Activated T-cell treated with anti-CD3 and anti-CD28 coated beads, Interleukin-2, amount 50 U/mL, for 72 hours (primary cell): ENCODE measurements at places on chromosomes 12 and 14. TPM values are rescaled to one million over a fixed set of nuclear protein-coding genes. Genes with fewer than 3 reads are reported as not detected.

CRIP1 gene
- 174 TPM for total RNA-seq

HHIPL1 gene
- 0.58 TPM for total RNA-seq

NINJ2 gene
- total RNA-seq, result 8.1 TPM

LYZ gene
- total RNA-seq, result 0.37 TPM

SRRM4 gene
- total RNA-seq, result not detected

KRT83 gene
- not detected for total RNA-seq

IRAK3 gene
- total RNA-seq, result 1.3 TPM

ZNF268 gene
- total RNA-seq, result 16.7 TPM

RSRC2 gene
- 98.0 TPM for total RNA-seq

CMKLR1 gene
- total RNA-seq, result not detected

ST8SIA1 gene
- 2.9 TPM for total RNA-seq

TNS2 gene
- total RNA-seq, result 1.5 TPM

IQSEC3 gene
- 0.10 TPM for total RNA-seq

DNA sequence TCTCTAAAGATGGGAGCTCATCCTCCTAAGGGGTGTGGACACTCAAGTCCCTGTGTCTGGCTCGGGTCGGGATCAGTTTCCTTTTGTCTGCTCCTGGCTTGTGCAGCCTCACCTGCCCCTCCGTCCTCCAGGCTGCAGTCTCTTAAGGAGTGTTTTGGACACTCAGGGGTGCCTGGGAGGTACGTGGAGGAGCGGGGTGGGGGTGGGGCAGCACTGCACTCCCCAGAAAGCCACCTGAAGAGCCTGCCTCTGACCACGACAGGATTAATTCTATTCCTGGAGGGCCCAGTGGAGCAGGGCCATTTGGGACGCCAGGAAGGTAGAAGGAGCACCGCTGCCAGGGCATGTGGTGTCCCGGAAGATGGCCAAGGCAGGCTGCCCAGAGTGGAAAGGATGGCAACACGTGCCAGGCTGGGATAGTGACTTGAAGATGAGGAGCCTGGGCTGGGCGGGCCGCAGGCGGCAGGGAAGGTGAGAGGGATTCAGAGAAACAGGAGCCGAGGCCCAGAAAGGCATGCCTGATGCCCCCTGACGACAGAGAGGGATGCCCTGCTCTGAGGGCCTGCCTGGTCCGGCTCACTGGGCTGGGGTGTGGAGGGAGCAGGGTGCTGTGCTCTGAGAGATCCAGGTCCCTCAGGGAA, 14.8 kb upstream of the LRTM2 start:
- DNase-seq, result no peak

- no peak for DNase-seq
Observed at GRCh38 chr14:59254911-59255545, 66.6 kb downstream of the DAAM1 start.

GRCh38 chr12:117045160-117046010, 53.8 kb downstream of the TESC start:
- DNase-seq, result no peak

GRCh38 chr14:23145794-23146350, 26.8 kb upstream of the CEBPE start:
- no peak for DNase-seq

- no peak for DNase-seq
Observed at GRCh38 chr14:81673930-81674329, 140.3 kb upstream of the SEL1L start.

- no peak for DNase-seq
Observed at GRCh38 chr12:77777274-77777673, 53.4 kb upstream of the NAV3 start.

DNA sequence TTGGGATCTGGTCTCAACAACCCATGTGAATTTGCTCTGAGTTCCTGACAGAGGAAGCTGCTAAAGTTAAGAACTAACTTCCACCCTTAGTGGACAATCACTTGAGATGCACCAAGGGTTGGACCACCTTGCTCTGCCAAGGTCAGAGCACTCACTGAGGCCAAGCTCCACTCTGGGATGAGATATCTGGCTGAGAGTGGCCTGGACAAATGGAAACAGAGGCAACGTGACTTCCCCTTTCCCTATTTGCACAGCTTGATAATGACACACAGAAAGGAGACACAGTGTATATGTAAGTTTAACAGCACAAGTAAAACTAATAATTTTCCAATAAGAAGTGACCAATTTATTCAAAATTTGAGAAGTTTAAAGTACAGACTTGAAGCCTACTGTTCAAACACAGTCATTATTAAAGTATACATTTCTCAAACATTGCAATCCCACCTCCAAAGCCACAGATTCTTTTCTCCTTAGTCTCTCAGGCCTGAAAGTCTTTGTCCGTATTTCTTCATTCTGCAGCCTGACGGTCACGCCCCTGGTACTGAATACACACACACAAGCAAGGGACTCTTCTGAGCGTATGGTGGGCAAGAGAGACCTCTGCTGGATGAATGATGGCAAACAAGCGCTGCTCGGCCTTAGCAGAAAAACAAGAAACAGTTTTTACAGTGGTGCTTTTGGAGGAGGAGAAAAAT, 28.6 kb downstream of the TMEM30B start:
- DNase-seq, result peak; percentile 68

DNA sequence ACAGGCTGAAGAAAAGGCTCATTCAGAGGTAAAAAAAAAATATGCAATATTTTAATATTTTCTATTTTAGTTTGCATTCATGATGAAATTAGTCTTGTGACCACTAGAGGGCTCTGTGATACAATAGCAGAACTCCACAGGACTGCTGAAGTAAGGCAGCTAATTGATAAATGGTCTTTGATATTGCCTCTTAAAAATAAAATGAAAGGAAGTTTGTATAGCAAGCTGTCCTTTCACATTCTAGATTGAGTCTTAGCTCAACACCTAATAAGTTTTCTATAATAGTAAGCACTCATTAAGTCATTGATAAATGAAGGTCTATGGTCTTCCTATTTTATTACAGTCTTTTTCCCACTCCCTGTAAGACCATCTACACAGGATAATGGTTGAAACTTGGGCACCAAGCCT, 315.7 kb downstream of the NAV3 start:
- no peak for DNase-seq

GRCh38 chr12:94930772-94931171, 72.7 kb downstream of the NDUFA12 start:
- no peak for DNase-seq

DNA sequence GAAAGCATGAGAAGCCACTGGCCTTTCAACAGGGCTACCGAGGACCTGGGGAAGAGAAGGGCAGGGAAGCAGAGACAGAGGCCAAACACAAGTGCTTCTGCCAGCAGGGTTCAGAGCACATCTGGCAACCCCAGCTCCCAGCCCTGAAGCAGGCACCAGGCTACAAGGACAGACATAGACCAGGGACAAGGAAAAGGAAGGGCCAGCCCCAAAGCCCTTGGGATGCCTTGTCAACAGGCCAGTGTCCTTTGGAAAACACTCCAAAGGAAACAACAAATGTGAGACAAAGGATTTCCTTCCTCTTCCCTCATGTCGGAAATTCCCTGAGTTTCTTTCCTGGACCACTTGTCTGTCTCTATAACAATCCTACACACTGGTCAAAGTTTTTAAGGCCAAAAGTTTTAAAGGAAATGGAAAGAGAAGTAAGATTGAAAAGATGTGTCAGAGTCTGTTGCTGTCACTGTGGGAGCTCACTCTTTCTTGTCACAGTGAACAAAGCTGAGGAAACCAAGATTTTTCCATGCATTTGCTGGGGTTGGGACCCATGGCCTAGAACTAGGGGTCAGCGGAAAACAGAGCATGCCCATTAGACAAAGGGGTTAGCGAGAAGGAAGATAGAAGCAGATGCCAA, 59.4 kb downstream of the TTC9 start:
- no peak for DNase-seq

GRCh38 chr12:103442182-103442555, 53.6 kb downstream of the C12orf42 start:
- no peak for DNase-seq

DNA sequence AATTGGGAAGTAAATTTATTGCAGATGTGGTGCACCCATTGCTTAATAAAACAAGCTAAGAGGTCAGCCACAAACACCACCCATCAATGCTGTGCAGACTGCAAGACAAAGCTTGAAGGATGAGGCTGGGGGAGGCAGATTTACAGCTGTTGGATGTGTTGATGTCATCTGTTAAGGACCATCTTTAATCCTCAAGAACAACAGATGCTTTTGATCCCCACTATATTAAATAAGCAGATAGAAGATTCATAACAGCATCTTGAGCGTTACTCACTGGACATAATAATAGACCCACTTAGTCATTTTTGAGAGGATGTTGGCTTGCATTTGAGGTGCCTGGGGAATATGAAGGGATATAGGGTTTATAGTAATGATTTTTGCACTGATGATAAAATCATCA, 58.8 kb downstream of the GPR68 start:
- DNase-seq, result no peak

DNA sequence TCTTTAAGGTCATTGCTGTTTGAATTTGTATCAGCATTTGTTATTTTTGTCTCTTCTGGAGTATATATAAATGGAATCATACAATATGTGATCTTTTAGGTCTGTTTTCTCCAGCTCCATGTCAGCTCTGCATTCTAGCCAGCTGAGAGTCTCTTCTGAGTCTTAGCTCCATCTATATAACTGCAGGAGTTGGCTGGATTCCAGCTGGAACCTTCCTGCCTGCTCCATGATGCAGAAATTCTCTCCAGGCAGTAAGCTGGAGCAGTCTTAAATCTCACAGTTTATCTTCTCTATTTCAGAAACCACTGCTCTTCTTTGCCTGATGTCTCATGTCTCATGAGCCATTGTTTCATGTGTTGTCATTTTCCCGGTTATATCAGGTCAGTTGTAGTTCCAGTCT, 827.6 kb downstream of the NRXN3 start:
- no peak for DNase-seq

DNA sequence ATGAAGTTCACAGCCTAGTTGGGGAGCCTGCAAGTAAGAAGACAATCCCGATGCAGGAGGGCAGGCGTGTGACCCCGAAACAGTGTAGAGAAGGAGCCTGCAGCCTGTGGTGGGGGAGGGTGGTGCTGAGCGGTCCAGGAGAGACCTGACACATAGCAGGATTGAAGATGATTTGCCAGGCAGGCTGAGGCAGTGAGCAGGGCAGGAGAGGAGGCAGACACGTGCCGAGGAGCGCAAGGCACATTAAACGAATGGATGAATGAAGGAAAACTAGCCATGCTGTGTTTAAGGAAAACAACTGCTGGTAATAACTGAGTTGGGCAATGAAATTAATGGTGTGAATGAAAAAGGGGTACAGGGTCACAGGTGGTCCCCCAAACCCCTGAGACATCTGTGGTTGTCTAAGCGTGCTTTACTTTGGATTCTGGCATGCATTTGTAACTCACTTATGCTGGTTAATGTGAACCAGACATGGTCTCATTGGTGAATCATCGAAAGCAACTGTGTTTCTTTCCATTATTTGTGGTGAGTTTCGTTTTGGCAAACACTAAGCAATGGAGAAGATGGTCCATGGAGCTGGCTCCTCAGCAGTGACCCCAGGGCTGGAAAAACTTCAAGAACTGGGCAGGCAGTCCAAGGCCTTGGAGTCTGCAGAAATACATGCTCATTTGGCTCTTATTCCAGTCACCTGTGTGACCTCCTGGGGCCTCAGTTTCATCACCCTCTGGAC, 96.9 kb upstream of the EVL start:
- DNase-seq, result no peak

GRCh38 chr12:120142231-120142877, 25.8 kb upstream of the RAB35 start:
- DNase-seq, result no peak

- no peak for DNase-seq
Observed at GRCh38 chr14:103711516-103712431, 3.5 kb downstream of the XRCC3 start.

DNA sequence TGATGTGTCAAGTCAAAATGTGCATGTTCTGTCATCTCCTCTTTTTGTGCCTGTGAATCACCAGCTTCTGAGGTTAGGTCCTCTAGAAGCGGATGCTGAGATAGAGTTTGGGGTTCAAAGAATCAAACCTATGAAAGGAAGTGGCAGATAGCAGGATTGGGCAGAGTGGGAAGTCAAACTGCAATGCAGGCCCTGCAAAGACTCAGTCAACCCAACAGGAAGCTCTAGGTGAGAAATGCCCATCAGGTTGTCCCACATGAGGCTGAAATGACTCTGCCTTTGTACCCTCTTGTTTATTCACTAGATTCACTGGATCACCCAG, 4.5 kb upstream of the MIA2 start:
- peak; percentile 81 for DNase-seq

DNA sequence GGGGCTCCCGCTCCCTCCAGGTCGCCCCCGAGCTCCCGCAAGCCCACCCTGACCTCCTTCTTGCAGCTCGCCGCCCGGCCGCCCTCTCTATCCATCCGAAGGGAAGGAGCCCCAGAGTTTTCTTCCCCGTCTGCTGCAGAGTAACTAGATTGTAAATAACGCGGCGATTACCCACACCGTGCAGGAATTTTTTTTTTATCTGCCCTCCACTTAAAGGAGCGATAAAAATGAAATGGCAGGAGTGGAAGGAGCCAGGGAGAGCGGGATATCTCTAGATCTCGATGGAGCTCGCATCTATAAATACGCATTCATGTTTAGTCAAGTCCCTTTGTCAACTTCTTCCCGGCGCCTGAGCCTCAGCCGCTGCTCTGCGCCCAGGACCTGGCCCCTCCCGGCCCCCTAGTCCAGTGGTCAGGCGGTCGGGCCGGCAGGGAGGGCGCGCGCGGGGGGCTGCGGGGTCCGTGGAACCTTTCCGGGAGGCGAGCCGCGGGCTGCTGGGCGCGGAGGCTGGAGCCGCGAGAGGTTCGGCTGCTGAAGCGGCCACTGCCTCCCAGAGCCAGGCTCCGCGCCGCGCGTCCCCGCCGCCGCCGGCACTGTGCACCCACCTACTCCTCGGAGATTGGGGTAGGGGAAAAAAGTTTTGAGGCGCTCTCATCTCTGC, 386.0 kb downstream of the BCAT1 start:
- peak; percentile 13 for DNase-seq
